ENCODE measurements at places on chromosomes 6 and 20.

DNA sequence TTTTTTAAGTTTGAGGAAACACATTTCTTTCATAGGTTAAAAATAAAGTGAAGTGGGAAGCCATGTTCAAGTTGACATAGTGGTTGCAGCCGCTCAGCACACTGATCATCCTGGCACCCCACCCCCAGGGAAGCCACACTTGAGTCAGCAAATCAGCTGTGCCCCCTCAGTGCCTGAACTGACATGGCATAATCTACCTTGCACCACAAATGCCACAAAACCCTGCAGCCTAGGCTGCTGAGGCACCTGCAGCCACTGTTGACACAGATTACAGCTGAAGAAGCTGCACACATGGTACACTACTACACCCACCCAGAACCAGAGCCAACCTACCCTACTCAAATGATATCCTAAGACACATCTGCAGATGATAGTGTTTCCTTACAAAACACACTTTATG lies 77.5 kb upstream of the RIMS1 start:
- DNase-seq = no peak

DNA sequence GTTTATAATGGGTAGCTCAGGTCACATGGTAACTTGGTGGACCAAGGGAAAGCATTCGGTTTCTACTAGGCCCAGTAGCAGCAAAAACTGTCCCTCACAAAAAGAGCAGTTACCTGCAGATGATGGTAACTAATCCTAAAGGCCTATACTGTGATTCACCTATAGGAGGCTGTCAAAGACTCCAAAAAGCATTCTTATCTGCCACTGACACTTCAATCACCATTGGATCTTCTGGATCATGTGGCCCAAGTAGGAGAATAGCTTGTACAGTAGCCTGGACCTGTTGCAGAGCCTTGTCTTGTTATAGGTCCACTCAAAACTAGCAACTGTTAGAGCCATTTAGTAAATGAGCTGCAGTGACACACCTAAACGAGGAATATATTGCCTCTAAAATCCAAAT lies 23.2 kb upstream of the FILIP1 start:
- DNase-seq = no peak

DNA sequence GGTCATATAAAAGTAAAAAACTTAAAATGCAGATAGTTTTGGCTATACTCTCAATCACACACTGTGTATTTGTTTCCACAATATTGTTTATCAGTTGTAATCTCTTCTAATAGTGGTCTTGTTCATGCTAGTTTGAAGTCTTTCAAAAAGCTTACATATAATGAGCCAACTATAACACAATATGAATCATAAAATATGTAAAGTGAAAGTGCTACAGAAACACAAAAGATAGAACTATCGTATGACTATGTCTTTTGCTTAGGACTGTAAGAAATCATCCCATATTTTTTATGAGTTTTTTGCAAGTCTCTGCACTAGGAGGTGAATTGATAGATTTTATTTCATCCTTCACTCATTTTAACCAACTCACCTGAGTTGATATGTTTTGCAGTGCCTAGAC lies 136.0 kb downstream of the MMUT start:
- DNase-seq = no peak

- no peak for DNase-seq
These were observed 104.8 kb downstream of the BCKDHB start for GRCh38 chr6:80211286-80211685.

All from ureter (tissue), 1 donor.